ENCODE measurements at places on chromosomes 2 and 18. TPM values are rescaled to one million over a fixed set of nuclear protein-coding genes. Genes with fewer than 3 reads are reported as not detected.

Gene MAP2
- total RNA-seq, result 2.1 TPM

DNA sequence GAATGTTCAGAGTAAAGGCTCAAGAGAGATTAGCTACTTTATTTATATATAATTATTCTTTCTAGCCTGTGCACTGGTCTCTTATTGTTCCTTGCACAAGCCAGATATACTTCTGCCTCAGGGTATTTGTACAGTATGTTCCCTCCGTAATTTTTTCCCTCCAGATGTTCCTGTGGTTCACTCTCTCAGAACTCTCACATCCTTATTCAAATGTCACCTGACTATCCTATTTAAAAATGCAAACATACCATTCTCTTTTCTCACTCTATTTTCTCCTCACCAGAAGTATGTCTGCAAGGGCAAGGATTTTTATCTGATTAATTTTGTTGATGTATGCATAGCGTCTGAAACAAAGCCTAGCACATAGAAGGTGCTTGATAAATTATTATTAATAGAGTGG is 64.0 kb upstream of the CERS6 start:
- DNase-seq, result no peak

Gene ICA1L
- 8.9 TPM for total RNA-seq

DNA sequence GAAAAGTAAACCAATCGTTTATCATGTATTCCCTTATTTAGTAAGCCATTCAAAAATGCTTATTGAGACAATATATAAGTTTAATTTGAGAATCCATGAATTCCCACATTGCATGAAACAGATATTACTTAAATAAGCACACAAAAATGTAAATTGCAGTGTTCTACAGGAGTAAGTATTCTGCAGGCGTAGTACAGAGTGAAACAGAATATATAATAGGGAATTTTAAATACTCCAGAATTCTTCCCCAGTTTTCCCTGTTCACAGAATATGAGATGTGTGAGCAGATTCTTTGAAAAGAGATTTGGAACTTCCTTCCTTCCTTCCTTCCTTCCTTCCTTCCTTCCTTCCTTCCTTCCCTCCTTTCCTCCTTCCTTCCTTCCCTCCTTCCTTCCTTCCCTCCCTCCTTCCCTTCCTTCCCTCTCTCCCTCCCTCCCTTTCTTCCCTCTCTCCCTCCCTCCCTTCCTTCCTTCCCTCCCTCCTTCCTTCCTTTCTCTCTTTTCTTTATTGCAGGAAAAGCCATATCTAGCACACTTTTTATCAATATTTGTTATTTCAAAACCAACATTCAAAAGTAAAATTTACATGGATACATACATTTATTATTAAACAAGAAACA is 977.7 kb upstream of the LRRTM1 start:
- DNase-seq, result no peak

DNA sequence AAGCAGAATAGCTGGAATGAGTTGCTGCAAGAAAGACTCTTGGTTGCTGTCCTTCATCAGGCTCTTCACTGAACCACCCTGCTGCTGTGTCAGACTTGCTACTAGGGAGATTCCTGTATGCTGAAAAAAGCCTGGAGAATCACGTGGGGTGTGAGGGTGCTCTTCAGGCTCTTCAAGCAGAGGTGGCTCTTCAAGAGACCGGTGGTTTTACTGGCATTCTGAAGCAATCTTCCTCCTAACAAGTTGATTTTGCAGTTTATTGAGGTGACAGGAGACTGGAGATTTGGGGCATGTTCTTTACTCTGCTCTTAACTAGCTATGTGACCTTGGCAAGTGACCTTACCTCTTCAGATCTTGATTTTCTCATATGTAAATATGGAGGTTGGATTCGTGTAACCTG is 14.1 kb downstream of the TMEM178A start:
- DNase-seq, result no peak

GRCh38 chr2:58106896-58107295 is 60.3 kb downstream of the VRK2 start:
- DNase-seq, result peak; percentile 24

- DNase-seq, result no peak
Measured at GRCh38 chr2:74719066-74719465, 65.0 kb downstream of the SEMA4F start.

DNA sequence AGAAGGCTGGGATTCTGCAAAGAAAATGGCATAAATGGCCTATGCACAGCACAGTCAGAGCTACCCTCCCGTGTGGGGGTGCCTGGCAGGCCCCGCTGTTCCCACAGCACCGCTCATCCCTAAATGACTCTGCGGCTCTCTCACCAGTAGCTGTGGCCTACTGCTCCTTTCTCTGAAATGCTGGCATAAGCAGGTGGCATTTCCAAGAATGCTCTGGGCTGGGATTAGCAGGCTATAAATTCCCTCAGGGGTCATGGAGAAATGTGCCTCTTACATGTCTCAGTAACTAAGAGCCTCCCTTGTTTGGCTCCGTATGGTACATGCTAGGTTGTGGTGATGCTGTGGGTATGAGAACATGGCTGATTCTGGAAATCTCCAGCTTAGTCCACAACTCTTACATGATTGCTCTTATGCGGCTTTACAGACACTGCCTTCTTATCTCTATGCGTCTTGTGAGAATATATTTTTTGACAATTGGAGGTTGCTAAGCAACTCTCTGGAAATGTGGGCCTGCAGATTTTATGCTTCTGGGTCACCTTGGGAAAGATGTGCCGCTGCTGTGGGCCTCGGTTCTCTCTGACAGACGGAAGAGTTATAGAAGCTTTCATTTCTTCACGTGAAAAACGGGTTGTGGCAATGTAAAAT is 80.3 kb upstream of the GATA6 start:
- DNase-seq, result no peak

Gene ACOXL
- not detected for total RNA-seq

Gene IGFBP5
- 334 TPM for total RNA-seq

Gene SIX3
- total RNA-seq, result not detected

DNA sequence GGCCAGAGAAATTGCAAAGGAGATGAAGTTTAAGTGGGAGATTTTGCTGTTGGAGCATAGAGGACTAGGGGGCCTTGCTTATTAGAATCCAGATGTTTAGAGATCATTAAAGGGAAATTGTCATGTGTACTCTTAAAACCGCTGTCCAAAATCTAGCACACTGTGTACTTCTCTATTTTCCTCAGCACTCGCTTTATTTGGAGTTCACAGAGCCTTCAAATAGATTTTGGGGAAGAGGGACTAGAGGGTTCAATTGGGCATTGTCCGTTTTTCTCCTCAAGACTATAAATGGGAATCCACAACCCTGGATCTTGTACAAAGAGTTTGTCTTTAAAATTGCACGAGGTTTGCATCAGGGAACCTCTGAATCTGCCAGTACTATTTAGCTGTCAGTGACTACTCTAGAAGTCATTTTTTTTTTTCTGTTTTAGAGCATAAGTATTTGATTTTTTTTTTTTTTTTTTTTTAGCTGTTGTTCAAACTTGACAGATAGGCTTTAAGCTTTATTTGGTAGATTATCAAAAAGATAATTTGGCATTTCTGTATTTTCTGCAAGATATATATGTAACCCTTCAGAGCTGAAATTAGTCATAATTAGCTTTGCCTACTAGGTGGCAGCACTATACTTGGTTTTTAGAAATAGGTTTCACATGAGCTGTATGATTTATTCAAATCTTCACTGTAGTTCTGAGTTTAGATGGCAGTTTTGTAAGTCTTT is 14.2 kb downstream of the PMS1 start:
- peak; percentile 80 for DNase-seq

Gene DTNA
- total RNA-seq, result 34.3 TPM

GRCh38 chr18:3619746-3620145 is 169.8 kb downstream of the TGIF1 start:
- DNase-seq, result no peak

- DNase-seq, result peak; percentile 11
Measured at GRCh38 chr2:219071131-219071816, 10.6 kb upstream of the IHH start.

Gene TRIM54
- total RNA-seq, result not detected

DNA sequence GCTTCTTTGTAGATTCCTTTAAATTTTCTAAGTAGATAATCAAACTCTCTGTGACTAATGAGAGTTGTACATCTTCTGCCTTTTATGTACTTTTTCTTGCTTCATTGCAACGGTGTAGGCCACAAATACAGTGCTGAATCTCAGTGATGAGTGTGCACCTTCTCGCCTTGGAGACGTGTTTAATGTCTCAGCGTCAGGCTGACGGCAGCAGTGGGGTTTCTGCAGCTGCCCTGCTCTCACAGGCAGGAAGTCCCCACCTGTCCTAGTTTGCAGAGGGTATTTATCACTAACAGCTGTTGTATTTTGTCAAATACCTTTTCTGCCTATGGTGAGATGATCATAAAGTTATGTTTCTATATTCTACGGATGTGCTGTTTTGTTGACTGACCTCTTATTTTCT is 13.3 kb downstream of the AGXT start:
- no peak for DNase-seq

- DNase-seq, result peak; percentile 87
Measured at GRCh38 chr2:207423886-207424285, 105.9 kb upstream of the CREB1 start.

GRCh38 chr2:20182241-20182931 is 42.5 kb downstream of the SDC1 start:
- DNase-seq, result peak; percentile 78

- DNase-seq, result no peak
Measured at GRCh38 chr2:222523783-222524544, 99.6 kb downstream of the SGPP2 start.

Gene UGT1A4
- total RNA-seq, result not detected

DNA sequence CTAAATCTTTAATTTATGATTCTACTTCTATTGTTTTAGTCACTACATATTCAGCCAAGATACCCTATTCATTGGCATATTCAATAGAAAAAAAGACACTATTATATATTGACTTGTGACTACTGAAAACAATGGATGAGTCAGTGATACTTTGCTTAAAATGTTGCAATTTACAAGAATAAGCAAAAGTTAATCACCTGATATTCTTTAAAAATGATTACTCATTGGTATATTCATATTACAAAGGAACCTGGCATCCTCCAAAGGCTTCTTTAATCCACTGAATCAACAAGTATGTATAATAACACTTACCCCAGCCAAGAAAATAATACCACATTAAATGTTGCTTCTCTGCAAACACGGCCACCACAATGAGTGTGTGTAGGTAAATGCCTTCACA is 87.8 kb downstream of the CALCRL start:
- peak; percentile 76 for DNase-seq

- no peak for DNase-seq
Measured at GRCh38 chr2:96117701-96118588, 1.6 kb upstream of the ADRA2B start.

Gene SPATA3
- not detected for total RNA-seq

DNA sequence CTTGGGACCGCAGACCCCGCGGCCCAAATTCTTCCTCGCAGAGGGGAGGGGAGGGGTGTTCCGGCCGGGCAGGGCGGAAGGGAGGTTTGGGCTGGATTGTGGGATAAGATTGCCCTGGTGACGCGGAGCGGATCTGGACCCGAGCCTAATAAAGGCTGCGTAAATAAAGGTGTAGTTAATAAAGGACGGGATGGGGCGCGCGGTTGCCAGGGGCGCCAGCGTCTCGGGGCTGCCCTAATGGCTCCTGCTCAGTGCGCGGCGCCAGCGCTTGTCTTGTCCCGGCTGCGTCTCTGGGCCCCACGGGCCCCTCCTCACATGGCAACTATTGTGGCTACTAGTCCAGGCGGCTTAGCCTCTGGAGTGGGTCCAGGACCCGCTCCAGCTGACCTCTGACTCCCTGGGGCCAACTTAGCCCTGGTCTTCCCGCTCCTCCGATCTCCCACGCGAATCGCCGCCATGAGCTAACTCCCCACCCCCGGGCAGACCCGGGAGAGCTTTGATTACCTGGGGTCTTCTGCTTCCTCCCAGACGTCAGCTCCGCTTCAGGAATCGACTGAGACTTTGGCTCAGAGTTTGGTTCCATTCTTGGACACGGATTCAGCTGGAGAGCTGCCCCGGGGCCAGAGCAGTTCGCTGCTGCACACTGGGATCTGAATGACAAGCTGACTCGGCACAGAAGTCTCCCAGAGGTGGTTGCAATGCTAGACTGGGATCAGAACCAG is 36.5 kb downstream of the SLC25A52 start:
- peak; percentile 25 for DNase-seq

DNA sequence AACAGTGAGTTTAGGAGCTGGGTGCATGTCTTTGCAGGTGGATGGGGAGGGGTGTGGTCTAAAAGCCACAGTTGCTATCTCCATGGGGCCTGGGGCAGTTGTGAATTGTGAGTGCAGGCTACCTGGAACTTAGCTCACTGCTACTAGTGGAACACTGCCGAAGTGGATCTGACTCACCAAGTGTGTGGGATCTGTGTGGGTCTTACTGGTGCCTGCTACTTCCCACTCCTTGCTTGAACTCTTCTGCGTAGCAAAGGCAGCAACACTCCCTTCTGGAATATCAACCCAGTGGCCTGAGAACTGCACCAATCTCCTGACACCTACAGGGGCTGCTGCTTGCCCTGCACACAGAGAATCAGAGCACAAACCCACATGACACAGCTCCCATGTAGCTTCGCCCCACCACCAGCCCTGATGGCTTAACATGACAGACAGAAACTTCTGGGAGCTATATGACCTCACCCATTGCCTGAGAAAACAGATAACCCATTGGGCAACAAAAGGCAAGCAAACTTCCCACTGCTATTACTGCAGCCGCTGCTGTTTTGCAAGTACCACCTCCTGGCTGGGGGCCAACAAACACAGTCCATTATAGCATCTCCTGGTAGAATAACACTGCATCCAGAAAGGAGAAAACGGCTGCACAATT is 455.1 kb upstream of the DDX18 start:
- DNase-seq, result no peak

DNA sequence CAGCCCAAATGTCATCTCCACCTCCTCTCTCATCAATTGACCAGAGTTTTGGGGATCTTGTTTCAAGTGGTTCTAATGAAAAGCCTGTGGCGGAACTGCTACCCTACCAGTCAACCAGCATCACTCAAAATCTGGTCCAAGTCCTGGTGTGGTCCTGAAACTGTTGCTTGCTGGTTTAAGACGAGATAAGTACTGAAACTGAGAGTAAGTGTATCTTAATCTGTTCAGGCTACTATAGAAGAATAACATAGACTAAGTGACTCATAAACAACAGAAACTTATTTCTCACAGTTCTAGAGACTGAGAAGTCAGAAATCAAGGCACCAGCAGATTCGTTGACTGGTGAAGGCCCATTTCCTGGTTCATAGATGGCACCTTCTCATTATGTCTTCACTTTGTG is 879 bp upstream of the GALNT5 start:
- DNase-seq, result peak; percentile 17

Gene REG1B
- total RNA-seq, result not detected

Gene MRPS5
- total RNA-seq, result 30.4 TPM

Gene UGT1A3
- not detected for total RNA-seq

DNA sequence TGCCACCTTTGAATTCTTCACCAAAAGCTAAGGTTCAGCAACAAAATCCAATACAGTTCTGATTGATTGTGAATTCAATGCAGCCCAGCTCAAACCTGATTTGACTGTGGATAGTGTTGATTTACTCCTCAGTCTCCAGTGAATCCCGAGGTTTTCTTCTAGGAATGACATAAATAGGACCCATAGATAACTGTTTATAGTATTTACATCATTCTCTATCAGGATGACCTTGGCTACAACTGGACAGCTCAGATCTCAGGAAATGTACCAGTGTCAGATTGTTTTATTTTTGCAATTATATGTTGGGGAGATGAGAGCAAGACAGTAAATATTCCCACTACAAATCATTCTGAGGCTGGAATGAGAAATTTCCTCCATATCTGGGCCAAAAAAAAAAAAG is 21.2 kb downstream of the RBM43 start:
- DNase-seq, result no peak

All from fibroblast of the aortic adventitia (primary cell).